Gastrocnemius medialis (tissue), 4 donors: ENCODE measurements at places on chromosomes 1 and 21.

GRCh38 chr1:204588826-204589225 lies 72.6 kb downstream of the MDM4 start:
- no peak for DNase-seq

GRCh38 chr1:20448671-20449071 lies 37.3 kb downstream of the CAMK2N1 start:
- DNase-seq = no peak

- DNase-seq = no peak
Measured at GRCh38 chr21:23507501-23507900, 2099.8 kb downstream of the MRPL39 start.

DNA sequence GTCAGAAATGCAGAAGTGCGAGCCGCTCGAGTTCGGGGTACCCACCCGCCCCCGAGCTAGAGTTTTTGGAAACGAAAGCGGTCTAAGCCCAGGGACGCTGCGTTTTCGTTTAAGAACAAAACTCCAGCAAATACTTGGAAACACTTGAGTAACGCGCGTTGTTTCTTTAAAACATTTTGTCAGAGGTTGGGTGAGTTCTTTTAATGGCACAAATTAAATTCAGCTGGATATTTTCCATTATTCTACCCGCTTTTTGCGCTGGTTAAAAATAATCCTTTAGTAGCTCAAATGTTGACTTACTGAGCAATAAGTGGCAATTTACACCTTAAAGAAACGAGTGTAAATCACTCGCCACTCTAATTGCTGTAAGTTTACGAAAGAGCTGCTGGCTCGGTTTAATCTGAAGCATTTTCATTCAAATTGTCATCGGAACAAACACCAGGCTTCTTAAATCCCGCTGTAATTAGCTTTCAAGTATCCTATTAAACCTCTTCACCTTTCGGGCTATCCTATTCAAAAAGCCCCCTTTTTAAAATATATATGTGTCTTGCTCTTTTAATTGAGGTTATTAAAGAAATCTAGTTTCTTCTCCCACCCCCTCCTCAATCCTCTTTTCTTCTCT lies 1.5 kb downstream of the LHX8 start:
- no peak for DNase-seq
